ENCODE measurements at places on chromosomes 4 and X.

- DNase-seq, result no peak
Observed at GRCh38 chr4:52760256-52760655, 9.0 kb upstream of the ERVMER34-1 start.

DNA sequence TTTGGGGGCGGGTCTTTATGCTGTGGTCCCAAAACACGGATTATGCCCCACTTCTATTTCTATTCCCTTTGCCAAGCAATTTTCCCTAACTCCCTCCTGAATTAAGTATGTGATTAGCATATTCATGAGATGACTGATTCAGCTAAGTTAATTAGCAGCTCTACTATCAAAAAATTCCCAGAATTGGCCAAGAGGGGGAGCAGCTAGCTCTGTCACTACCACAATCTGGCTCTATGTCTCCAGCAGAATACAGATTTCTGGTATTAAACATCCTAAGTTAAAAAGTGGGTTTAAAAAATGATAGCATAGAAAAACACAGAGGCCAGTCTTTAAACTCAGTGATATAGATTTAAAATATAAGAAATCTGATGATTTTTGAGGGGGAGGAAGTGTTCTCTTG is 80.3 kb downstream of the GPC4 start:
- DNase-seq, result peak; percentile 4

GRCh38 chr4:97496298-97496873 is 646.9 kb downstream of the STPG2 start:
- DNase-seq, result no peak

GRCh38 chr4:54224996-54225597 is 4.0 kb upstream of the PDGFRA start:
- DNase-seq, result no peak

DNA sequence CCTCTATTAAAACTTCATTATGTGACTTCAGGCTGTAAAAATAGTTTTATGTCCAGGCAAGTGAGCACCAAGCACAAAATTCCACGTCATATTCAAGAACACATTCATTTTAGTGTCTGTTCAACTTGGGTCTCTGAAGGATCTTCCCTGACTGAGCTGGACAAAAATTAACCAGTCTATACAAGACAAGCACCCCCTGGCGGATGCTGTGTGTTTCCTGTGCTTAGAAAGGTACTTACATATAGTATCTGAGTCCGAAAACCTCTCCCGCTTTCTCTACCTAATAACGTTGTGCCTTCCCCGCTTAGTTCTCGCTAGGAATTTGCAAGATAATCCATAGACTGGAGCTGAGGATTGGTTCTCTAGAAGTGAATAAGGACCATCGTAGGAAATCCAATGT is 2214.5 kb upstream of the TENM3 start:
- DNase-seq, result no peak
